ENCODE measurements at places on chromosomes 5 and 9. TPM values are rescaled to one million over a fixed set of nuclear protein-coding genes. Genes with fewer than 3 reads are reported as not detected.

RANBP17 gene
- total RNA-seq = 8.4 TPM

NXNL2 gene
- total RNA-seq = not detected

- no peak for DNase-seq
Measured at GRCh38 chr9:121861501-121862180, 210.2 kb downstream of the DAB2IP start.

DNA sequence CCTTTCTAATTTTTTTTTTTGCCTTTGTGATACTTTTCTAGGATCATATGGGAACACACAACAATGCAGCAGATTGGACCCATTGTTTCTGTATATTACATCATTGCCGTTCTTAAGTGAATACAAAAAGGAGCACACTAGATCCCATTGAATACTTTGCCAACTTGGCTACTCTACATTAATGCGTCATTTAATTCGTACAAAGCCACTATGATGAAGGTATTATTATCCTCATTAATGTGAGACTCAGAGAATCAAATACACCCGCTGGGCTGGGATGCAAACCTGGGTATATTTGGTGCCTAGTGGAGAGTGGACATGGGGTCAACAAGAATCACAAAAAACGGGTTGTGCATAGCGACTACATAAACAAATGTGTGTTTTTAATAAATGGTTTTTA is 31.9 kb downstream of the OR2K2 start:
- no peak for DNase-seq

DNA sequence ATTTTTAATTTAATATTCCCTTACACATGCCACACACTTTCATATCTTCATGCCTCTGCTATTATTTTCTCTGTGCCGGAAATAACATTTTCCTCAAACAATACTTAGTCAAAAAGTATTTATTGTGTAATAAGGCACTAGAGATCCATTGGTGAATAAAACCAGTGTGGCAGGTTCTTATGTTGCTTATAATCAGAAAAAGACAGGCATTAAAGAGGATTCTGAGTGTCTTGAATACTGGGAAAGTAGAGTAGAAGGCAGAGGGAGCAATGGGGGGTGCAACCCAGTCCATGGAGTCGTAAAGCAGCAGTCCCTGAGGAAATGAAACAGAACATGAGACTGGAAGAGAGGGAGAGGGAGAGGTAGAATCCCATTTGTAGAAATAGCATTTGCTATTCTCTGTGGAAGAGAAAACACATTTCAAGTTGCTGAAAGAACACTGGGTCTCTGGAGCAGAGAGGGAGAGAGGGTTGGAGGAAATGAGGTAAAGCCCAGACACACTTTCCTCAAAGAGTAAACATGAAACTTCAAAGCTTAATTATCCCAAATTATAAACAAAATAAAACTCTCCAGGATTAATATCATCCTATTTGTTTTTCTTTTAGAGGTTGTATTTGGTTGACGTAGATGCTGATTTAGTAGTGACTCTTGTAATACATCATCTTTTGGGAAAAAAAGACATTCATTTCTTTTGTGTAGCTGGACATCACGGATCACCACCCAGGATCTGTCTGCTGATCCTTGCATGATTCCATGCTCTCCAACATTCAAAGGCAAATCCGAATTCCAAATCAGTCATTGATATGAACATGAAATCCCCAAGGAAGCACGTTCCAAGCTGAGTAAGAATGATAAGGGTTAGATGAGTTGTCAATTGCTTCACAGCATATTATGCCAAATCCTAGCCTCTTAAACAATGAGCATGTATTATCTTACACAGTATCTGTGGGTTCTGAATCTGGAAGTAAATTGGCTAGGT is 37.4 kb upstream of the GRAMD2B start:
- DNase-seq = no peak

SCGB3A2 gene
- total RNA-seq = not detected

GRCh38 chr5:90983148-90983547 is 400.0 kb downstream of the ARRDC3 start:
- DNase-seq = no peak

- no peak for DNase-seq
Measured at GRCh38 chr5:149605998-149606724, 24.9 kb downstream of the ARHGEF37 start.

KIF3A gene
- 3.7 TPM for total RNA-seq

WDR31 gene
- total RNA-seq = 2.4 TPM

TMC1 gene
- not detected for total RNA-seq

GRCh38 chr9:124062172-124062571 is 50.6 kb downstream of the LHX2 start:
- DNase-seq = no peak

SV2C gene
- total RNA-seq = 0.14 TPM

ZNF454 gene
- total RNA-seq = 2.2 TPM

PCDHGC5 gene
- 5.7 TPM for total RNA-seq

GRCh38 chr5:67043796-67044511 is 152.6 kb downstream of the CD180 start:
- DNase-seq = no peak

POU4F3 gene
- total RNA-seq = not detected

GRCh38 chr5:59560553-59560952 is 333.0 kb downstream of the PDE4D start:
- no peak for DNase-seq

ZNF879 gene
- total RNA-seq = 6.3 TPM

GRCh38 chr5:32628049-32628844 is 42.9 kb downstream of the SUB1 start:
- no peak for DNase-seq

- no peak for DNase-seq
Measured at GRCh38 chr5:54136516-54137440, 173.6 kb downstream of the ARL15 start.

- DNase-seq = no peak
Measured at GRCh38 chr9:116525611-116526010, 161.5 kb upstream of the TRIM32 start.

- no peak for DNase-seq
Measured at GRCh38 chr5:171318026-171318425, 9.0 kb downstream of the TLX3 start.

PPIC gene
- total RNA-seq = 78.0 TPM

DNA sequence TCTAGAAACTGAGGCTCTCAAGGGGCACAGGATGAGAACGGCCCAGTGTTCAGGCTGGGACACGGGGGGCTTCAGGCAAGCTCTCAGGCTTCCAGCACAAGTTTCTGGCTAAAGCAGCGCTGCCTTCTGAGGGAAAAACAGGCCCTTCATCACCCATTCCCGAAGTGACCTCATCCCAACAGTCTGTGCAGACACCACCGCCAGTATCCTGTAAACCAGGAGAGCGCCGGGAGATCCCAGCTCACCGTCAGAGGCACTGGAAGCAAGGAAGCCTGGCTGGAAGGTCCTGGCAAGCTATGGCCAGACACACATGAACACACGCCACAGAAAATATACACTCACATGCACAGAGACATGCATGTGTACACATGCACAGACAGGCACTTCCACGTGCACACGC is 8.8 kb downstream of the SLC12A7 start:
- no peak for DNase-seq

GRCh38 chr9:82353631-82354278 is 365.2 kb downstream of the SPATA31D1 start:
- no peak for DNase-seq

ZNF169 gene
- total RNA-seq = 11.9 TPM

NTRK2 gene
- 12.6 TPM for total RNA-seq

DNA sequence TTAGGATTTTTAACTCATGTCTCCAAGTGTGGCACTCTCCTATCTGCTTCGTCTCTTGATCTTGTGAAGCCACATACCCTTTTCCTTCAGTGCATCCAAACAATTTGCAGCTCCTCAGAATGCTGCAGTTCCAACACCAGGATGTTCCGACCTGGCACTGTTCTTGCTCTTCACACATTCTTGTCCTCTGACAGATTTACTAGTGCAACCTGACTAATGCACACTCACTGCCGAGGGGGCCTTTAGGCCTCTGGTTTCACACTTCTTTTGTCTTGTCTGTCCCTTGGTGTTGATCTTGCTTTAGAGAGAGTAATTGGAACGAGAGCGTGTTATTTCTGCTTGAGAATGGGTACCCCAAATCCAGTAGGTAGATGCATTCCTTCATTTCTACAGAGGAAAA is 15.0 kb downstream of the ARHGAP26 start:
- no peak for DNase-seq

DNA sequence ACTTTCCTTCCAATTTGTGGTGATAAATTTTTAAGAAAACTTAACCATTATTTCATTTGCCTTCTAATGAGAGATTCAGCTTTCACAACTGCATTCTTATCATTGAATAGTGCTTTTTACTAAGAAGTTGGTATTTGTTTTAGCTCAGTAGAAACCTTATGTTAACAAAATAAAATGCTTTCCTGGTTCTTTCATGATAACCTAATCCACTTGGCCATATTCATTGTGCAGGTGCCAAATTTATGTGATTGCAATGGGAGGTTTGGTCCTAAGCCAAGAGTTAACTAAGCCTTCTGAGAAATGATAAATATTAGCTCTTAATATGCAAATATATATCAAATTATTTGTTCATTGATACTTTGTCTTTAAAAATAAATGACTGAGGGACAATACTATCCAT is 141.1 kb upstream of the TLE4 start:
- DNase-seq = no peak

CMYA5 gene
- total RNA-seq = 5.6 TPM

DNA sequence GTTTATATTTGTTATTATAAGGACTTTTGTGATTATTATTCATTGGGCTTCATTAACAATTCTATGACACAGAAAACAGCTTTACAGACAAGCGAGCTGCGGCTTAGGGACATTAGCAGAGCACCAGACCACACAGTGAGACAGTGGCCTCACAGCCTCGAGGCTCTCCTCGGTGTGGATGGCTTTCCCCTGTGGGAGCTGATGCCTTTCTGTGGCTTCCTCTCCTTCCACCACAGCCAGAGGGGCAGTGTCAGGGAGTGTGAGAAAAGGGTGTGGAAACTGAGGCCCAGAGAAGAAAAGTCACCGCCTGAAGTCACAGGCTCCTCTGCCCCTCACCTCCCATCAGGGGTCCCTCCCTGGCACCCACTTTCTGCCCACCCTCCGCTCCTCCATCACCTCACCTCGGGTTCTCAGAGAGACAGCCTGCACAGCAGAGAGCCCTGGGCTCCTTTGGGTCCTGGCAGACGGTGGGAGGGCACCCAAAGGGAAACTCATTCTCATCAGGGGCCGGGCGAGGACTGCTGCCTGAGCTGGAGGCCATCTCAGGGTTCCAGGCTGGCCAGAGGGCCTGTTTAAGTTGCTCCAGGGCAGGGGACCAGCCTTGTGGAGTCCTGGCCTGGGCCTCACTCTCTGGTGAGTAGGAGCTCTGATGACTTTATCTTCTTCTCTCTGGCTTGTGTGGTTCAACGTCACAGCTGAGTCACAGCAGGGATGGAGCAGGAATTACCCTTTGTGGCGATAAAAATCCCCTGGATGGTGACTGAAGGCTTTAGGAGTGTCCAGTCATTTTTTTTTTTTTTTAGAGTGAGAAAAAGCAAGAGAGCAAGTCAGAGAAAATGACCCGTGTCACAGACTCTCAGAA is 830 bp downstream of the TRAF1 start:
- peak; percentile 87 for DNase-seq

DNA sequence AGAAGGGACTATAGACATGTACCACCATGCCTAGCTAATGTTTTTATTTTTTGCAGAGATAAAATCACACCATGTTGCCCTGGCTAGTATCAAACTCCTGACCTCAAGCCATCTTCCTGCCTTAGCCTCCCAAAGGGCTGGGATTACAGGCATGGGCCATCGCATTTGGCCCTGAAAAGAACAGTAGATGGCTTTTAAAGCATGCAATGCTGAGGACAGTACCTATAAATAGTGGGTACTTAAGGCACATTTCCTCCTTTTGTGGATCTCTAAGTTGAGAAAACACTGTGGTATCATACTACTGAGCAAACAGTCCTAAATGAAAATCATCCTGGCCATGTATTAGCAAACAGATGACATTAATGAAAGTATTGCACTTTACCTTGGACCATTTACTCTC is 119.4 kb downstream of the TTC39B start:
- no peak for DNase-seq

All from thoracic aorta (tissue), 2 donors.